ENCODE measurements at places on chromosomes 11 and 22.

DNA sequence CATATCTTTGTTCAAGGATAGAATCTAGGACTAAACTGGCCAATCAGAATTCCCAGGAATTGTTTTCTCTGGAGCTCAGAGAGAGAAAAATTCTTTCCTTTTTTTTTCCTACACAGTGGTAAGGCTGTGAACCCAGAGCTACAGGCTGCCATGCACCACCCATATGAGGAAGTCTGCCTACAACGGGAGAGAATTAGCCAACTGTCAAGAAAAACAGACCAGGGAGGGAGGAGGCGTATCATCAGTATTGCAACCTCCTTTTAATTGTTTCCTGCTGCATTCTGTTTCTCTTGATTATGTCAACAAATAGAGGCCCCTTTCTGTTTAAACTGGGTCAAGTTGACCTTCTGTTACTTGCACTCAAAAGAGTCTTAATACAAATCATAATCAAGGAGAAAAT lies 176.5 kb upstream of the UBASH3B start:
- no peak for DNase-seq

DNA sequence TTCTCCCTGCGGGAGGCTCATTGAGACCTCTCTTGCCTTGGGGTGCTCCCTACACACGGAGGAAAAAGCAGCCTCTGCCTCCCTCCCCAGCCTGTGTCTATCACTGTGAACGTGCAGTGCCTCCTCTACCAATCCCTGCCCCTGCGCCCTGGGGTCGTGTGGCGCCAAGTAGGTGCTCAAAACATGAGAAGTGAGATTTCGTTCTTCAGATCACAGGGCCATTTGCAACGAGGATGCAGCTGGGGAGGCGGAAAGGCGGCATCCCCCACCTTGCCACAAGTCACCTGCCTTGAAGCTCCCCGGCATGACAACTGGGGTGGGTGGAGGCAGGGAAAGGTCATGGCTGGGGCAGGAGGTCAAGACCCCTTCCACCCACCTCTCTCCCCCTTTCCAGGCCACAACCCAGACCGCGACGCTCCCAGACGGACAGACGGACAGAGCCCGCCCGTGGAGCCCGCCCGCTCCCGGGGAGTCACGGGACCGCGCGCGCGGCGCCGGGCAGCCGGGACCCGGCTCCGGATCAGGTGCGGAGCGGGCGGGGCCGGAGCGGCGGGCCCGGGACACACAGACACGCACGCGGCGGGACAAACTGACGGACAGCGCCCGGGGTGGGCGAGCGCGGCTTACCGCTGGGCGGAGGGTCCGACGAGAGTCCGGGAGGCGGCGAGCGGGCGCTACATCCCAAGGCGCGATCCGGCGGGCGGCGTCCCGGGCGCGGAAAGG lies 485 bp downstream of the KCNJ4 start:
- DNase-seq: no peak

DNA sequence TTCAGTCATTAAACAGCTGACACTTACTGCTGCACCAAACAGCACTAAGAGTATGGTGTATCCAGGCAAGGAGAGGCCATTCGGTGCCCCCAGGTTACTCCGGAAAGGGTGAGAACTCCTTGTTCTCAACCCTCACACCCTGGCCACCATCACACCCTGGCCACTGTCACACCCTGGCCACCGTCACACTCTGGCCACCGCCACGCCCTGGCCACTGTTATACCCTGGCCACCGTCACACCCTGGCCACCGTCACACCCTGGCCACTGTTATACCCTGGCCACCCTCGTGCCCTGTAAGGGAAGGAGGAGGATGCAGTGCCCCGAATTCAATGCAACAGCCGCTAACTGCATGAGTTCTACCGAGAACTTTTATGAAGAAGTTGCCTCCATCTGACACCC lies 644.4 kb downstream of the TBC1D22A start:
- no peak for DNase-seq

- DNase-seq: no peak
These were observed 95.2 kb upstream of the TP53I11 start for GRCh38 chr11:45045683-45046471.

GRCh38 chr22:23675502-23676415 lies 15.1 kb upstream of the RGL4 start:
- DNase-seq: no peak

Measured in NCI-H187 treated with DMSO at 0.1 percent for 48 hours (cell line).